HFFc6 (cell line): ENCODE measurements at places on chromosomes 7 and 10. TPM values are rescaled to one million over a fixed set of nuclear protein-coding genes. Genes with fewer than 3 reads are reported as not detected.

MMP21 gene
- total RNA-seq = not detected in 3 replicates

DNA sequence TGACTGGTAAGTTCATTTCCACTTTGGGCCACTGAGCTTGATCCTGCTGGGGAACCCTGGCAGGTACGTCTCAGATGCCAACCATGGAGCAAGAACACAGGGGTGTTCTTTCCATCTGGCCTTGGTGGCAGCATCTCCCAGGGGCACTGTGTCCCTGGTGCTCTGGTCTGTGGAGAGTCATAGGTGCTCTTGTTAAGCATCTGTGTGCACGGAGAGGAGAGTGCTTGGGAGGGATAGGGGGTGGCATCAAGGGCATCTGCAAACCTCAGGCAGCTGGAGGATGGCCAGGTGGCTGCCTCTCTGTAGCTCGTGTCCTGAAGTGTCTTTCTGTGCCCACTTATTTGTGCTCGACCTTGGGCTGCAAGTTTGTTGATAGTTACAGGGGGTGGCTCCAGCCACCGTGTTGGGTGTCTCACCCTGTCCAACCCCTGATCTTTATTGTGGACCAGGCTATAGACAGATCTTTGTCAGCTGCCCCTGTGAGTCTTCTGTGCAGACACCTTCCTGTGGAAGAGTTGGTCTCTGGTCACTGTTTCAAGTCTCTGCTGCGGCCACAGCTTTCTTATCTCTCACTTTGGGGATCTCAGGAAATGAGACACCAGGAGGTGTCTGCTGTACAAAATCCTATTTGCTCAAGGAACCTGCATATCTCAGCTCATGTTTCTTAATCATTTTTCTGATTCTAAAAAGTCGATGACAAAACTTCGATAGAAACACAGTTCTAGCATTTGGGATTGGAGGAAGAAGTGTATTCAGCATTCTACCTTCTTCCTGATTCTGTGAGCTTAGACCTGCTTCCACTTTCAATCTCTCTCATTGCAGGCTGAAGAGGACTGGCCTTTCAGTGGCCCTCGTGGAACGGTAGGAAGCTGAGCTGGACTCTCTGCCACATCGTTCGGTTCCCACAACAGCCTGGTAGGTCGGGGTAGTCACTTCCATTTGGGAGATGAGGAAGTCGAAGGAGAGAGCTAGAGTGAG is 17.2 kb upstream of the GIMAP8 start:
- no peak overlapping the region for H3K4me3 ChIP-seq
- peaks cover 10% of the 10 kb centered on the region for H3K27me3 ChIP-seq
- no peaks in the 10 kb centered on the region for H3K36me3 ChIP-seq

DNA sequence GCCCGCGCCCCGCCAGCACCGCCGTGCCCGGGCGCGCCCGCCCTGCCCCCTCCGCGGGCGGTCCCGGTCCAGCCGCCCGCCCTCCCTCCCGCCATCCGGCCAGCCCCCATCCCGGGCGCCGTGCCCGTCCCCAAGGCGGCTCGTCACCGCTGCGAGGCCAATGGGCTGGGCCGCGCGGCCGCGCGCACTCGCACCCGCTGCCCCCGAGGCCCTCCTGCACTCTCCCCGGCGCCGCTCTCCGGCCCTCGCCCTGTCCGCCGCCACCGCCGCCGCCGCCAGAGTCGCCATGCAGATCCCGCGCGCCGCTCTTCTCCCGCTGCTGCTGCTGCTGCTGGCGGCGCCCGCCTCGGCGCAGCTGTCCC is at the start of gene HTRA1:
Gene HTRA1 (plus strand): TSS at position 187 of the 362 bp plus-strand sequence. CDS start 100 bp downstream, at position 287.
- peaks cover 7% of the 10 kb centered on the region; the same call in 1 of the 2 replicates for H3K36me3 ChIP-seq
- peak; percentile 26 for DNase-seq
- H3K4me3 ChIP-seq = peak within 1 kb of the TSS; percentile 95

UBN2 gene
- total RNA-seq = 9.0 to 10.1 TPM (median 9.6 TPM) in 3 replicates

CFTR gene
- total RNA-seq = not detected in 3 replicates

SCART1 gene
- 0.74 to 1.3 TPM (median 0.76 TPM) in 3 replicates for total RNA-seq

GRCh38 chr7:140003913-140004382 is 58.8 kb downstream of the PARP12 start:
- peaks cover 11% of the 10 kb centered on the region for H3K27me3 ChIP-seq
- 0 out of 2 replicates have a peak, but pooled peaks cover 4% of the 10 kb centered on the region for H3K4me1 ChIP-seq
- DNase-seq = peak; percentile 64
- H3K4me3 ChIP-seq = no peak overlapping the region
- H3K27ac ChIP-seq = no peak overlapping the region

- H3K4me1 ChIP-seq = no peaks in the 10 kb centered on the region
- no peaks in the 10 kb centered on the region for H3K36me3 ChIP-seq
- DNase-seq = no peak
- H3K4me3 ChIP-seq = no peak overlapping the region
- H3K27me3 ChIP-seq = peaks cover 2% of the 10 kb centered on the region; the same call in 1 of the 2 replicates
Observed at GRCh38 chr7:82726038-82726800, 282.6 kb upstream of the CACNA2D1 start.

GRCh38 chr10:63120554-63120953 is 12.6 kb upstream of the NRBF2 start:
- no peaks in the 10 kb centered on the region for H3K27me3 ChIP-seq
- H3K36me3 ChIP-seq = no peaks in the 10 kb centered on the region
- peak; percentile 60 for DNase-seq

DNA sequence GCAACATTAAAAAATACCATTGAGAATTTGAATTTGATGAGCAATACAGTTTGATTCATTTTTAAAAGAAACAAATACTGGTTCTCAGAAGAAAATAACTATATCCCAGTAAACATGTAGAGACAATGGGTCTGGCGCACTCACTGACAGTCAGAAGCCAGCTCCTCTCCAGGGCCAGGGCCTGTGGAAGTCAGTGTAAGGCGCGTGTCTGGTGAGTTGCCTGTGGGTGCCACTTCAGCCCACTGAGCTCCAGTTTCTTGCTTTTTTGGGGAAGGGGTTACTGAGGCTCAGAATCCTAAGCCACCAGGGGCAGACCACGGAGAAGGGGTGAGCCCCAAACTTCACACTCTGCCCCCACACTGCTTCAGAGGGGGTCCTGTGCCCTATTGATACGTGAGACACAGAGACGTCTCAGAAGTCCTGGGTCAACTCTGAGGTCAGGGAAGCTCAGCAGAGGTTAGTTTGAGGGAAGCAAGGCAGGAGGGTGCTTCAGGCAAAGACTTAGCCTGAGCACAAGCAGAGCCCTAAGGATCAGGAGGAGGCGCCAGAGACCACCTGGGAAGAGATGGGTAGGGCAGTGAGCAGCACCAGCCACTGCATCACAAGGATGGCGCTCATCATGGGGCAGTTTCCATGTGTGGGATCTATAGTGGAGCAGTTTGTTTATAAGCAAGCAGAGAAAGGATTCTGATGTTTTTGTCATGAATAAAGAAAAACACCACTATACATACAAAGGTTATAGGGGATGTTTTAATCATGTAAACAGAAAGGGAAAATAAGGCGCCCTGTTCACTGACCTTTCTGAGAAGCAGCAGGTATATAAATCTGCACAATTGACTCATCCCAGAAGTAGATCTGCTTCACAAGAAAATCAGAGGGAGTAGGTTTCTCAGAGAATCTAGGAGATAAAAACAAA is 95.7 kb downstream of the PKD1L1 start:
- H3K27me3 ChIP-seq = no peaks in the 10 kb centered on the region; the same call in 1 of the 2 replicates
- no peaks in the 10 kb centered on the region for H3K36me3 ChIP-seq
- no peak overlapping the region for H3K27ac ChIP-seq
- no peaks in the 10 kb centered on the region for H3K4me1 ChIP-seq
- peak; percentile 5 for DNase-seq
- H3K4me3 ChIP-seq = no peak overlapping the region

DNA sequence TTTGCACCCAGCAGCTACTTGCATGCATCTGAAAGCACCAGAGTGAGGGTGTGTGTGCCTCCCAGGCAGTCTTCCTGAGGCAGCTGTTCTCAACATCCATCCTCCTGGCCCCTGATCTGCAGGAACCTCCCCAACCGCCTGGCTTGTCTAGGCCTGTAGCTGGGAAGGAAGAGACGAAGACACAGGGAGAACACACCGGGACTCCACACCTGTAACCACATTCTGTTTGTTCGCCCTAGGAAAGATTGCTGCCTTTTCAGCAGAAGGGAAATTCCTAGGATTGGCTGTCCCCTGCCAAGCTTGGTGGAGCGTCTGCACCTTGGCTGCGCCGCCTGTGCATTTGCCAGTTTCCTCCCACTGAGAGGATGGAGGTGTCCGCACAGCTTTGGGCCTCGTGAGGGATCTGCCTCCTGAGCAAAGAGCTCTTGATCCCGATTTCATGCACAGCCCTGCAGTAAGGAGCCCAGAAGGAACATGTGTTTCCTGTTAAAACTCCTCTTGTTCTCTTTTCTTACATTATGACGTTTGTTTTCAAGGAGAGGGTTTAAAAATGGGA is 154.6 kb downstream of the TPST1 start:
- no peaks in the 10 kb centered on the region; the same call in 1 of the 2 replicates for H3K27me3 ChIP-seq
- DNase-seq = no peak
- H3K4me1 ChIP-seq = peaks cover 32% of the 10 kb centered on the region
- H3K36me3 ChIP-seq = peaks cover 10% of the 10 kb centered on the region; the same call in 1 of the 2 replicates
- H3K4me3 ChIP-seq = no peak overlapping the region

DNA sequence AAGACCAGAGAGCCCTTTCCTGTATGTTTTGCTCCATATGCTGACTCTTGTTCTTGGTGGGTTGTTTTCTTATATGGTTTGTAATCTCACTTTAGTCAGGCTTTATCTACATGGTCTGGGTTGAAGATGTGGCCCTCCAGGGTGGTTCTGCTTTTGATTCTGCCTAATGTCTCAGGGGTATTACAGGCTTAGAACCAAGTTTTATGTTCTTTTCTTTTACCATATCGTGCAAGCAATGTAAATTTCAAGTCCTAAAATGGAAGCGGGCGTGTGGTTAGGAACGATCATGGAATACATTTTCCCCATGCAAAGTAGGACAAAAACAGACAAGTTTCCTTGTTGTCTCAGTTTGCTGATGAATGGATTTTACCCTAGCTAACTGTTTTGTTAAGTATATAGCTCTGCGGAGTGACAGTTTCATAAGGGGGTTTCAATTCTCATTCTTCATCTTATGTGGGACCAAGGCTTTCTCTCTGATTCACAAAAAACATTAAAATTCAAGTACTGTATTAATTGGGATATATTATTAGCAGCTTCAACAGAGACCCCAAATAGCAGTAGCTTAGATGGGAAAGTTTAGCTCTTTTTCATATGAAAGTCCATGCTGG is 58.7 kb downstream of the MTURN start:
- no peak for DNase-seq
- no peak overlapping the region for H3K4me3 ChIP-seq
- H3K36me3 ChIP-seq = peaks cover 11% of the 10 kb centered on the region
- H3K4me1 ChIP-seq = no peaks in the 10 kb centered on the region
- H3K27me3 ChIP-seq = peaks cover 13% of the 10 kb centered on the region

DNA sequence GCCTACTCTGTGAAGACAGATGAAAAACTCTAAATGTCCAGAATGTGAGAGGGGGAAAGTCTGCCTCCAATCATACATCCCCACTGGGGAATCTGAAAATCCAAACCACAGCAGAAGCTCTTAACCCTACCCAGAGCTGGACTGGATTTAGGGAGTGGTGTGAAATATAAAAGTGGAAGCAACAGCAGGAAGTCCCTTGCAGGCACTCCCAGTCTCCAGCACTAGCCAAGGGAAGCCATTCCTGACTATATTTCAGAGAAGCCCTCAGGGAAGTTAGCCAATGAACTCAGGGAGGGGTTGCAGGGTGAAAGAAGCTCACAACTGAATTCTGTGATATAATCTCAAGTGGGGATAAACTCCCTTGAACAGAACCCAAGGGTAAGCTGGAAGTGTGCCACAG is 51.5 kb downstream of the CRPPA start:
- no peaks in the 10 kb centered on the region; the same call in 1 of the 2 replicates for H3K36me3 ChIP-seq
- H3K27me3 ChIP-seq = no peaks in the 10 kb centered on the region
- H3K4me3 ChIP-seq = no peak overlapping the region
- H3K4me1 ChIP-seq = no peaks in the 10 kb centered on the region; the same call in 1 of the 2 replicates

TAS2R3 gene
- 0.19 TPM in 1 of 3 replicates, not detected in the others for total RNA-seq

- H3K4me3 ChIP-seq = peak overlapping the region; percentile 65
- H3K27ac ChIP-seq = peak overlapping the region; percentile 84
- no peaks in the 10 kb centered on the region for H3K27me3 ChIP-seq
- peaks cover 34% of the 10 kb centered on the region for H3K36me3 ChIP-seq
- H3K4me1 ChIP-seq = peaks cover 69% of the 10 kb centered on the region
Observed at GRCh38 chr10:87675396-87676376, 16.0 kb downstream of the PAPSS2 start.

EPHA1 gene
- not detected in 3 replicates for total RNA-seq

GRCh38 chr7:463817-464453 is 55.7 kb downstream of the PDGFA start:
- peaks cover 23% of the 10 kb centered on the region for H3K4me1 ChIP-seq
- no peak overlapping the region for H3K4me3 ChIP-seq
- peaks cover 6% of the 10 kb centered on the region for H3K36me3 ChIP-seq
- H3K27ac ChIP-seq = no peak overlapping the region

MUC3A gene
- total RNA-seq = not detected in 3 replicates

DNA sequence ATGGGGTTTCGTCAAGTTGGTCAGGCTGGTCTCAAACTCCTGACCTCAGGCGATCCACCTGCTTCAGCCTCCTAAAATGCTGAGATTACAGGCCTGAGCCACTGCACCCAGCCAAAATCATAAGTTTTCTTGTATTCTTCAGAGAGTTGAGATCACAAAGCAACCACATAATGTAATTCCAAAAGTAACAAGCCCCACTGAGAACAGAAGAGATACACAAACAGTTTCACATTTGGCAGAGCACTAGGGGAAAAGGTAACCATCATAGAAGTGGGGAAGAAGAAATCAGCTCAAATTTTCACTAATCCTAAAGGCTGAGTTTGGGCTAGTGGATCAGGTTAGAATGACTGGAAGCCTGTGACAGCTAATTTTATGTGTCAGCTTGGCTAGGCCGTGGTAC is 5.4 kb upstream of the CEP41 start:
- H3K27ac ChIP-seq = no peak overlapping the region
- H3K4me3 ChIP-seq = no peak overlapping the region
- H3K4me1 ChIP-seq = peaks cover 8% of the 10 kb centered on the region
- peaks cover 7% of the 10 kb centered on the region for H3K27me3 ChIP-seq

DNA sequence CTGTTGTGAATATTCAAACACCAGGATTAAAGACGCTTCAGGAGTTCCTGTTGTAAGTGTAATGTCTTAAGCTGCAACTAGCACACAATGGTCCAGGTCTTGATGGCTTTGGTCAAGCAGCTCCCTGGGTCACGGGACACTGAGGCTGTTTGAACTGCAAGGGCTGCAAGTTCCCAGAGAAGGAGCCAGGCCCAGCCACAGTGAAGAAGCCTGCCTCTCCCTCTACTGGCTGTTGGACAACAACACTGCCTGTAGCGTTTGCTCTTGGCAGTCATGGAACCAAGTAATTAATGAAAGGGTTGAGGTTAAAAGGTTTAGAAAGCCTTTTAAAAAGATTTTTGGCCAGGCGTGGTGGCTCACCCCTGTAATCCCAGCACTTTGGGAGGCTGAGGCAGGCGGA is 31.9 kb upstream of the GUSB start:
- H3K27me3 ChIP-seq = peaks cover 20% of the 10 kb centered on the region
- H3K27ac ChIP-seq = no peak overlapping the region
- peak; percentile 65 for DNase-seq
- H3K4me3 ChIP-seq = no peak overlapping the region

IFIT2 gene
- total RNA-seq = 8.7 to 13.0 TPM (median 9.8 TPM) in 3 replicates

CSGALNACT2 gene
- 18.1 and 18.3 TPM in 2 replicates for total RNA-seq

ENTPD1 gene
- total RNA-seq = not detected in 3 replicates

- peaks cover 78% of the 10 kb centered on the region for H3K4me1 ChIP-seq
- DNase-seq = peak; percentile 89
- peaks cover 29% of the 10 kb centered on the region for H3K36me3 ChIP-seq
- H3K27ac ChIP-seq = peak overlapping the region; percentile 69
Observed at GRCh38 chr10:74047304-74047703, 49.4 kb downstream of the VCL start.
